ENCODE measurements at places on chromosomes 1 and 21.
A peak's percentile ranks its signal among the peaks of the same experiment; 100 is the strongest.

DNA sequence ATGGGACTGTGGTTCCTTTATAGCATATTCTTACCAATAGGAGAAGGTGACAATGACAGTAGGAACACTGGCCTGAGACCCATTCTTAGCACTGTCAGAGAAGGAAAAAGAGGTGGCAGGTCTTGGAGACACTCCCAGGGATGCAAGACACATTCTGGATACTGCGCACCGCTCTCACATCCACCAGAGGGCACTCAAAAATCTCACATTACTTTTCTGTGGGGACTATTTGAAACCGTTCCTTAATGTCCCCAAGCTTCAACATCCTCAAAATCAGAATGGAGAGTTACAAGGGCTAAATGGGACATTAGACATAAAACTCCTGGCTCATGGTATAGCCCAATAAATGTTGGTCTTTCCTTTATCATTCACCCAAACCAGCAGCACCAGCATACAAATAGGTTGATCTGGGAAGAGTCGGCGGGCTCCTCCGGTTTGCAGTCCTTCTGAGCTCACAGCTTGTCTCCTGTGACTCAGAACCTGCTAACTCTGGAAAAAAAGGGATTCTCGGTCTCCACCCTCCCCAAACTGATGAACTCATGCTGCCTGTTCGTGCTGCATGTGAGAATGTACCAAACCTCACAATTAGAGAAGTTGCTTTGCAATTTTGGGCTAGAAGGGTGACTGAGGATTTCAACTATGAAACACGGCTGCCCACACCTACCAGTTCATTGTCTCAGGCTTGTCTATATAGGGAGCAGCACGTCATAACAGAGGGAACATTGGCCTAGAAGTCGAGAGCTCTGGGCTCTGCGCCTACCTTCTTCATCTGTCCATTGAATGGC is 40.2 kb downstream of the IL12RB2 start:
- DNase-seq = peak; percentile 35

DNA sequence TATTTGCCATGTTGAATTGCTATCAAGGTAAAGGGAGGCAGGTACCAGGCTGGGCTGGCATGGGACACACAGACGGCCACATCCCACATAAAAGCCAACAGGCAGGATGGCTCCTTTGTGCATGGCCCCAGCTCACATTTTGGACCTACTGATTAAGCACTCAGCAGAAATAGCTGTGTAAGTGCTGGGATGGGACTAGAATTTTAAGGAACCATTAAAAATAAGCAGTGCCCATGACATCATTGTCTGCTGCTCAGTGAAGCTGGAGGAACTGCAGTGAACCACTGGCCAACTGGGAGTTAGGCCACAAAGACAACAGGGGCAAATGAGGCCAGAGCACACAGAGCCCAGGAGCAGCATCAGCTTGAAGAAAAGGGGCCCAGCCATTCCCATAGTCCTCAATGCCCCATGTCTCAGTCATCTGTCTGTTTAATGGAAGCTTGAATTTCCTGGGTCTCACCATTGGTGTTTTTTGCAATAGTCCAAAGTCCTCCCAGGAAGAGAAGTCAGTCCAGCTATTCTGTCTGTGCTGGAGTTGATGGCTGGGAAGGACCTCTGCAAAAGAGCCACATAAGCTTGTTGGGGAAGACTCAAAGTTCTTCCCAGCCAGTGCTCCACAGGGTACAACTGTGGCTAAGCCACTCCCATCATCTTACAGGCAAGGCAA is 45.3 kb upstream of the TNR start:
- DNase-seq = no peak

- no peak for DNase-seq
Measured at GRCh38 chr1:225834417-225835329, 24.7 kb downstream of the EPHX1 start.

DNA sequence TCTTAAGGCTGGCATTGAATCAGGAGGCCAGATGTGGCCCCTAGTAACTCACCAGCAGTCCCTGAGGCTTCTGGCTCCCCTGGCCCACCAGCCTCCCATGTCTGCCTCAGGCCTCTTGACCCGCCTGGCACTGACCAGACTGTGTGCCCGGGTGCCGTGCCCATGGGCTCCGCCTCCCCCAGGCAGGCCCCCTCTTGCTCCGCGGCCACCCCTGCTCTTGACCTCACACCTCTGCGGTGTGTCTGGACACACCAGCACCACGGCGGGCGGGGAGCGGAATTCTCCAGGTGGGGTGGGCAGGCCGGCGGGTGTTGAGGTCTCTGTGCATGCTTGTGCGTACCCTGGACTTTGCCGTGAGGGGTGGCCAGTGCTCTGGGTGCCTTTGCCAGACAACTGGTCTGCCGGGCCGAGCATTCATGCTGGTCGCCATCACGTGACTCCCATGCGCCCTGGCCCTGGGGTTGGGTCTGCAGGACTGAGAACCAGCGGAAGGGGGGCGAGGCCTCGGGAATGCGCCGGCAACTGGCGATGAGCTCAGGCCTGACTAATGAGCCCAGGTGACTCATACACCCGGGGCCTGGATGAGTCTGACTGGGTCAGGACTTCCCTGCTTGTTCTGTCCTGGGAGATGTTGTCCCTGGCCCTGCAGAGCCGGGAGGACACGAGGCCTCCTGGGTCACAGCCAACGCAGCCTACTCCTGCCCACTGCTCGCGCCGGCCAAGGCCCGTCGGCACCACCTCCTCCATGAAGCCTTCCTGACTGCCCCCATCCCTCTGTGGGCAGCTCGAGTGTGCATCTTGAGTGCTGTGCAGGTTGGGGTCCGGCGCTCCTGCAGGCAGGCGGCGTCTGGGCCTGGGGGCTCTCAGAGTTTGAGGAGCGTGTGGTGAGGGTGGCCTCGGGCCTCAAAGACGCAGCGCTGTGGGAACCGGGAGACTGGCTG is 22.6 kb downstream of the COL18A1 start:
- no peak for DNase-seq

DNA sequence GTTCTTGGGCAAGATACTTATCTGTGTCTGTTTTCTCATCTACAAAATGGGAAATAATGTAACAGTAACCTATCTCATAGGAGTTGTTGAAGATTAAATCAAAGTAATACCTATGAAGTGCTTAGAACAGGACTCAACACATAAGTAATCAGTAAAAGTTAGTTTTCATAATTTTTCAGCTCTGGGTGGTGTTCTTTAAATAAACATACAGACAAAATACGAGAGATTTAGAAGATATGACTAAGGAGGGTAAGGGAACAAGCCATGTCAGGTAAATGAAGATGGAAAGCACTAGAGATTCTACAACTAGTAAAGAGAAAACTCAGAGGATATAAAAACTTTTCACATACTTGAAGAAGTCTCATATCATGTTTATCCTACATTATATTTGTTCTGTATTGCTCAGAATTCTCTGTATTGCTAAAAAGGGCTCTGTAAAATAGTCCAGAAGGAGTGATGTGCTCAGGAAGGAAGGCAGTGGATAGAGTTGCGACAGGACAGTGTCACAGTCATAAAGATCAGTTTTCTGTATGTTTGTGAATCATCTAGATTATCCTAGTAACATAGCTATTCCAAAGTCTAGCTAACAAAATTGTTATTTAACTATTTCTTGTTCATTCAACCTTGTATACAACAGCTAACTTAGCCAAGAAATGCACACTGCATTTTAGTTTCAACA is 16.0 kb downstream of the LIN9 start:
- DNase-seq = no peak

DNA sequence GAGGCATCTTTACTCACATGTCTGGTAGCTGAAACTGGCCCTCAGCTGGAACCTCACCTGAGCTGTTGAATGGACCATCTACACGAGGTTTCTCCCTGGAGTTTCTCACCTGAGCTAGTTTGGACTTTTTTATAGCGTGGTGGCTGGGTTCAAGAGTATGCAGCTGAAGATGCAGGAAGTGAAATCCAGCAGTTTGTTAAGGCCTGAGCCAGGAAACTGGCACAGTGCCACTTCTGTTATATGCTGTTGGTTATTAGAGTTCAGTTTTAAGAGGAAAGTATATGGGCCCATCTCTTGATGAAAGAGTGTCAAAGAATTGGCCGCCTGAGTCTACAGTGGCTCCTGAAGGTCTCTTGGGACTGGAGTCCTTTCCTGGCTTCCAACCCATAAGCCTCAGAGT is 35.6 kb downstream of the STUM start:
- DNase-seq = no peak

DNA sequence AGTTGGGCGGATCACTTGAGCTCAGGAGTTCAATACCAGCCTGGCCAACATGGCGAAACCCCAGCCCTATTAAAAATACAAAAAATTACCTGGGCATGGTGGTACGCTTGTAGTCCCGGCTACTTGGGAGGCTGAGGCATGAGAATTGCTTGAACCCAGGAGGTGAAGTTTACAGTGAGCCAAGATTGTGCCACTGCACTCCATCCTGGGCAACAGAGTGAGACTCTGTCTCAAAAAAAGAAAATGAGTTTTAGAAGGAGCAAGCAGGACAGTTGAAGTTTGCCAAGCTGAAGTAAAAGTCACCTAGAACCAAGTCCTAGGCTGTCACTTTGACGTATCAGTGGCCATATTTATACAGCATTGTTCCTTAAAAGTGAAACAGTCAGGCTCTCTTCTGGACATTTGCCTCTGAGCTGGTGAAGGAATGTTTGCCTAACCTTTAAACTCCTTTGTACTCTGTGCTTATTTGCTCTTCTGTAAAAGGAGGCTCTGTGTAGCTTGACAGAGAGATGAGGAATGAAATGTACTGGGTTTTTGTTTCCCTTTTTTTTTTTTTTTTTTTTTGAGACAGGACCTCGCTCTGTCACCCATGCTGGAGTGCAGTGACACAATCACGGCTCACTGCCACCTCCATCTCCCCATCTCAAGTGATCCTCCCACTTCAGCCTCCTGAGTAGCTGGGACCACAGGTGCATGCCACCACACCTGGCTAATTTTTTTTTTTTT is 2.8 kb downstream of the RAB4A start:
- DNase-seq = no peak

DNA sequence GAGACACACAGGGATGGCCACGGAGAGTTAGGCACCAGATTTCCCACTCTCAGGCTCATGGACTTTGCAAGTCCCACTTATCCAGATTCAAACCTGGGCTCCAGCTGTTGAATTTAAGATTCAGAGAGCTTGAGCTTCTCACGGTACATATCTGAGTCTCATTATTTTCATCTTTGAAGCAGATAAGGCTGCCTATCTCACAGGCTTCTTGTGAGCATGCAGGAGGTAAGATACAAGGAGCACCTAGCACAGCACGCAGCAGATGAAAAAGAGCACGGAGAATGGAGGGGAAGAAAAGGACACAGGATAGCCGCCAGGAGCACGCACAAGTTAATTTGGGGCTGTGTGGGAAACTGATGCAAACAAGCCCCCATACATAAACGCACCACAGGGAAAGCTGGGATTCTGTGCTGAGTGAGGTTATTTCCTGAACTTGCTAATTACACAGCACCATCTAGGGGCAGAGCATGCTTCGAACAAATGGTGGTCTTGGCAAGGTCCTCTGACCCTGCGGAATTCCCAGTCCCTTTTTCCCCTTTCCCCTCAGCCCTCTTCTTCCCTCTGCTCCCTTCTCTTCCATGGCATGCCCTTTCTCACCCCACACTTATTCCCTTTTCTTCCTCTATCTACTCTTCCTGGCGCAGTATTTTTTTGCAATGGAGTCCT is 134.7 kb upstream of the VANGL1 start:
- DNase-seq = peak; percentile 6

DNA sequence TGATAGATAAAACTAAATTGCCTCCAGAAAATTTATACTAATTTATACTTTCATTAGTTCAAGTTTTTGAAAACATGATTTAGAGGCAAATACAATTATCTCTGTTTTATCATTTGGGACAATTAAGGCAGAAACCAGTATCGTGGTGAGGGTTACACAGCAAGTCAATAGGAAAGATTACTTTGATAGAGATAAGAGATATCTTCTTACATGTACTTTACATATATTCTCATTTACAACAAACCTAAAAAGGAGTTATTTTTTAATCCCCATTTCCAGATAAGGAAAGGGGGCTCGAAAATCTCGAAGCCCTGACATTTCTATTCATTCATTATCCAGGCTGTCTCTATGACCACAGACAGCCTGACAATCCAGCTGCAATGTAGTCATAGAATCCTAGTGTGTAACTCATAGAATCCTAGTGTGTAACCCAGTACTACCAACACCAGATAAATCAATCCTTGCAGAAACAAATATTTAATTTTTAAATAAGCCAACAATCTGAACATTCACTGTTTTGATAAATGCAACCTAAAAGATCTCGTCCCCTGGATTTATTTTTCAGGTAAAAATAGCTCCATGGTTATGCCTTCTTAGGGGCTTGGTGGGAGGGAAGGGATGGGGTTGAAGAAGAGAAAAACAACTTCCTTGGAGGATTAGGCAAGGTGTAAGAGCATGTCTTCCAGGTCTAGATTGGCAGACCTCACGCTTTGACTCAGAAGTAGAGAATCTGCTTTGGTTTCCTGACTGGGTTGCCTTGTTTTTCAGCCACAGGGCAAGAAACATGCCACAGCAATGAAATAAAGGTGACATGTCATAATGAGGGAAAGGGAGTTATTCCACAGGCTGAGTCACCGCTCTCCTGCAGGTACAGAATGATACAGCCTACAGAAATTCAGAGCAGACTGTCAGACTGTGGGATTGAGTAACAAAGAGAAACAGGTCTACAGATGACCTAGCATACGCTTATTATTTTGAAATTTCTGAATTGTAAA is 45.6 kb downstream of the IRF2BP2 start:
- no peak for DNase-seq

- no peak for DNase-seq
Measured at GRCh38 chr1:39732730-39733129, 6.0 kb upstream of the PPIE start.

DNA sequence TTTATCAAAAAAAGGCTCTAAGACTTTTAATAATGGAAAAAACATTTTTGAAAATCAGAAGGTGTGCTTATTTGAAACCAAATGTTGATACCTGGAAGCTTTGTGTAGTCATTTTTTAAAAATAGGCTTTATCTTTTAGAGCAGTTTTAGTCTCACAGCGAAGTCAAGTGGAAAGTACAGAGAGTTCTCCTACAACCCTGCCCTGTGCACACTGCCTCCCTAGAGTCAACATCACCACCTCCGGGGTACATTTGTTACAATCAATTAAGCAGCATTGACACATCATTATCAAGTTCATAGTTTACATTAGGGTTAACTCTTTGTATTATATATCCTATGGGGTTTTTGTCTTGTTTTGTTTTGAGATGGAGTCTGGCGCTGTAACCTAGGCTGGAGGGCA is 10.7 kb upstream of the ERO1B start:
- no peak for DNase-seq

GRCh38 chr1:115077286-115077983 is 11.9 kb downstream of the TSPAN2 start:
- no peak for DNase-seq

DNA sequence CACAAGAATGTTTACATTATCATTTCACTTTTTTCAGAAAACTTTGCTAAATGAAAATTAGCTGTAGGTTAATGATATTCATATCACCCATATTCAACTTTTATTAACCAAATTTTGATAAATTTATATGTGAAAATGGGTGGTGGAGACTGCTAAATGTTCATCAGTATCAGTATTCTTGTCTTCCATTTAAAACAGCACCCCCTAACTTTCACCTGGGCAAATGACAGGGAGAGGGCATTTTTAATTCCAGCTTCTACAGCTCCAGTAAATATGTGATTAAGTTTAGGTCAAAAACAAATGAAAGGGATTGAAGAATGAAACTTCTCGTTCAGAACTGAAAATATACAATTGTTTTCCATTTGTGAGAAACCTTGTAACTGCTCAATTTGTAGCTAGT is 722.2 kb downstream of the KCNT2 start:
- DNase-seq = no peak

GRCh38 chr1:54290506-54291184 is 90.7 kb downstream of the MRPL37 start:
- no peak for DNase-seq
